ENCODE measurements at places on chromosomes 7 and 10.

DNA sequence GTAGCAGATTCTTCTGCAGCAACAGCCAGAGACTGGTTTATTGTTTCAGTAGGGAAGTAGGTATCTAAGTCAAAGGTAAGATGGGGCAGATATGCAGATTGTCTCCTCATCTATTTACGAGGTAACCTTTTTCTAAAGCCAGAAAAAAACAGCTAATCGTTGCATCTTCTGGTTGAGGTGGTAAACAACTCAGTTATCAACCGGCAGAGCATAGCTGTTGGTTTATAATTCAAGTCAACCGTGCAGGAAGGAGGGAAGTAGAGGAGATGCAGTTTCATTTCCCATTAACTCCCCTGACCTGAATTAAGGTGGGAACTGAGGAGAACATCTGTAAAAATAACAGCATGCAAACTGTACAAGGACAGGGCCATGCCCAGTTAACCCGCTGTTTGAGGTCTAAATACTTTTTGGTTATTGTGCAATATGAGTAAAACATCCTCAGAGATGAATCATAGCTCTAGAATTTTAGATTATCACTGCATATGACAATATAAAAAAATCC lies 156.5 kb upstream of the ITGB1 start:
- no peak for DNase-seq

- DNase-seq, result no peak
Observed at GRCh38 chr7:110856704-110857103, 234.2 kb upstream of the LRRN3 start.

DNA sequence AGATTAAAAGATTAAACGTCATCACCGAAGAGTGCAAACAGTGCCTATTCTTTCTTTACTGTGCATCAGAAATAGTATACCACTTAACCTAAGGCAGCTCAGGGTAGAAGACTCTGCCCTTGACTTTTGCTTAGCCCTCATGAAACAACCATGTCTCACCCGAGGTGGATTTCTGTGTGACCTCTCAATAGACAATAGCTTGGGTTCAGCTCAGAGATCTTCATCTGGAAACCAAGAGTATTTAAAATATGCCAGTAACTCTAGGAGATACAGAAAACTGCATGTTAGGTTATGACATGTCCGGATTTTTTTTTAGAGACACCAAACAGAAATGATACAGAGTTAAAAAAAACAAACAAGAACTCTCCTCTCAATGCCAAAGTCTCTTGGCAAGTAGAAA lies 75.8 kb downstream of the JAZF1 start:
- no peak for DNase-seq

- no peak for DNase-seq
Observed at GRCh38 chr7:36870625-36871354, 146.5 kb upstream of the AOAH start.

GRCh38 chr10:122521011-122521410 lies 39.5 kb upstream of the DMBT1 start:
- DNase-seq, result no peak

All from NCI-H446 (cell line).